ENCODE measurements at places on chromosomes 12 and 14.

GRCh38 chr12:84632556-84632955, 280.0 kb downstream of the SLC6A15 start:
- no peak for DNase-seq

GRCh38 chr12:106297681-106298080, 4.9 kb upstream of the TCP11L2 start:
- no peak for DNase-seq

- DNase-seq, result peak; percentile 63
Observed at GRCh38 chr12:121005346-121005815, 10.9 kb downstream of the C12orf43 start.

DNA sequence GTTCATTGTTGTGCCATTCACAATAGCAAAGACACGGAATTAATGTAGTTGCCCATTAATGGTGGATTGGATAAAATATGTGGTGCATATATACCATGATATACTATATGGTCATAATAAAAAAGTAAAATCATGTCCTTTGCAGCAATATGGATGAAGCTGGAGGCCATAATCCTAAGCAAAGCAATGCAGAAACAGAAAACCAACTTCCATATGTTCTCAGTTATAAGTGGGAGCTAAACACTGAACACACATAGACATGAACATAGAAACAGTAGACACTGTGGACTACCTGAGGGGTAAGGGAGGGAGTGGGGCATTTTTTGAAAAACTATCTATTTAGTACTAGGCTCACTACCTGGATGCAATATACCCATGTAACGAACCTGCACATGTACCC, 3.0 kb upstream of the ERP27 start:
- DNase-seq, result no peak

GRCh38 chr12:94289461-94290312, 141.3 kb downstream of the PLXNC1 start:
- peak; percentile 72 for DNase-seq

GRCh38 chr12:114415525-114415868, 9.6 kb upstream of the TBX5 start:
- DNase-seq, result no peak

GRCh38 chr12:131603106-131603938, 107.6 kb upstream of the SFSWAP start:
- no peak for DNase-seq
